Hindlimb muscle (tissue), 1 donor: ENCODE measurements at places on chromosomes 5 and 9. TPM values are rescaled to one million over a fixed set of nuclear protein-coding genes. Genes with fewer than 3 reads are reported as not detected.

Gene FOXD4
- polyA plus RNA-seq: 2.7 TPM

Gene SHOC1
- 0.26 TPM for polyA plus RNA-seq

DNA sequence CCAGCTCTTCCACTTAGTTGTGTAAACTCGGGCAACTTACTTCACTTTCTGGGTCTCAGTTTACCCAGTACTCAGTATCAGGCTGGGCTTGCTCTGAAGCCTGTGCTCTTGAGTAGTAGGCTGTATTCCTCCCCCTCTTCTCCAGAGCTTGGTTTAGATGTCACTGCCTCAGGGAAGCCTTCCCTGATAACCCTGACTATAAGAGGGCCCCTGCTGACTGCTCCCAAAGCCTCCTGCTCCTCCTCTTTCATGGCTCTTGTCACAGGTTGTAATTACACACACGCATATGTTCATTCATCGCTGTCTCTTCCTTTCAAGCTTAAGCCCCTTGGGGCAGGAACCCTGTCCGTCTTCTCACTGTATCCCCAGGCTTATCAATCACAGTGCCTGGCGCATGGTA, 140.2 kb downstream of the RGS3 start:
- no peak for DNase-seq

DNA sequence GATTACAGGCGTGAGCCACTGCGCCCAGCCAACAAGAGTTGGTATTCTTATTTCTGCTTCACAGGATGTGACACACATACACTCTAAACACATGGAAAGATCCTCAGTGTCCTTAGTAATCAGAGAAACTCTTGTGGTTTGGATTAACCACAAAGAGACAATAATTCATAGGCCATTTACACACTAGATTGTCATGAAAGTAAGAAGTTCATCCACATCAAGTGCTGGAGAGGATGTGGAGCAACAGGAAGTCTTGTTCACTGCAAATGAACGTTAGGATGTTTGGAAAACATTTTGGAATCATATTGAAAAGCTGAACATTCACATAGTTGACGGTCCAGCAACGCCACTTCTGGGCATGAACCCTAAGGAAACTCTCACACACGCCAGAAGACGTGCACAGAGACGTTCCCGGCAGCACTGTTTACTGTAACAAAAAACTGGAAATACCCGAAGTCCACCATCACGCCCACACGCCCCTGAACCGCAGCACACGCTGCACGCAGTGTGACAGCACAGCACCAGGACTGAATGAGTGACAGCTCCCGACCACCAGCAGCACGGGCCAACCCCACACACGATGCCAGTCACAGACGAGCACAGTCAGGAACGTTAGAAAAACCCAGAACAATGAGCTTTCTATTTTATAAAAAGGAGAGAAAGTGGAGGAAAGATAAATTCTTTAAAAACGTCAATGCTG, 87.6 kb downstream of the COL23A1 start:
- DNase-seq: no peak

Gene ABITRAM
- polyA plus RNA-seq: 12.2 TPM

Gene LHX6
- 7.7 TPM for polyA plus RNA-seq

DNA sequence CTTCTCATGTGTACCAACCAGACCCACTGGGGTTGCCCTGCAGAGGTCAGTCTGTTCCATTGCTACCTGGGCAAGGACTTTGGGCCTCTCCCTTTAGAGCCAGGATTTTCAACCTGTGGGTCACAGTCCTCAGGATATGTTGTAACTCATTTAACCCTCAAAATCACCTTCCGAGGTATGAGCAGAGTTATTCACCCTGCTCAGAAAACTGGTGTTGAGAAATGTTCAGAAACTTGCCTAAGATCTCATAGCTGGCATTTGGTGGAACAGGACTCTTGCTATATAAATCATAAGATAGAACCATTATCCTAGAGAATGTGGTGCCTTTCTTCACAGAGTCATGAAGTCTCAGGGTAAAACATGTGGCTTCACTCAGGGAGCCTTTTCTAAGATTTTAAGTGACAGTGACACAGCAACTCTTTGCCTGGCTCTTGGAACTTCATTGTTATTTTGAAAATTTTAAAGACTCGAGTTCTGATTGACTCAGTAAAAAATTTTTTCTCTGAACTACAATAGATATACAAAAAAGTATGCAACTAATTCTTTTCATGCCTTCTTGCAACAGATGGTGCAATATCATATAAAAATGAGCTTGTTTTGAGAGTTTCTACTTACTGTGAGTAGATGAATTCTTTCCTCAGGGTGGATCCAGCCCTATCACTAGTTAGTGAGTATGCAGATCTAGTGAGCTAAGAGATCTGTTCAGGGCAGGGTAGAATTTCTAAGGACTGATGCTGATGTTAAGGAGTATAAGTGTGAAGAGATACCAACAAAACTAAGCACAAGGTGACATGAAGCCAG, 29.5 kb downstream of the CAST start:
- DNase-seq: no peak

Gene DOCK2
- polyA plus RNA-seq: 5.0 TPM

DNA sequence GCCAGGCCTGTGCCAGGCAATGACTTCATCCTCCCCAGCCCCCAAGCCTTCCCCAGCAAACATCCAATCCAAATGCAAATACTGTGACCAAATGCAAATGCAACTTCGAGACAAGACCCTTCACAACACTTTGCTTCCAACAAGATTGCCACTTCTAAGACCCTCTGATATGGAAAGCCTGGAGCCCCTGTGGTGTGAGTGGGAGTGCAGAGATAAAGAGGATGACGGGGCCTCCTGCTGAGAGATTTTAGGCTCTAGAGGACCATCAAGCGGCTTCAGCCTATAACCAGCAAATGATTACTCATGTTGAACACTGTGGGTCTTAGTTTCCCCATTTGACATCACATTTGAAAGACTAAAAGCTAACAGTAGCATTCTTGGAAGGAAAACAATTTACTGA, 46.6 kb upstream of the GABRP start:
- no peak for DNase-seq

DNA sequence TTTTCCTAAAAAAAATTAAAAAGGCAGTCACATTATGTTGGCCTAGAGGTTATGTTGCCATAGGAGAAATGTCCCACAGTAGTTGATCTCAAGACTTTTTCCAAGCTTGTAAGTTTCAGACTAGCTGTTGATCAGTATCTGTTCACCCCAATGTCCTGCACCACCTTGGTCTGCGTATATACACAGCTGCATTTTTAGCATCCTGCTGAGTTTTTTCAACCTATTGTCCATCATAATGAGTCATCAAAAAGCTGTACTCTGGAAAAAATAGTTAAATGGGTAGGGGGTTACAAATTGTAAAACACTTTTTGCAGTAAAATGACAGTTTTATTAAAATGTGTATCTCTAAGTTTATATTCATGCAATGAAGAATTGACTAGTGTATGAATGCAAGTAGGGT, 53.2 kb upstream of the TMEM171 start:
- no peak for DNase-seq

GRCh38 chr5:18553269-18553668, 919.0 kb downstream of the TAF11L14 start:
- DNase-seq: no peak

Gene SPATA31C1
- not detected for polyA plus RNA-seq

Gene MPDZ
- 41.8 TPM for polyA plus RNA-seq

GRCh38 chr9:136947955-136948510, 3.0 kb downstream of the C8G start:
- DNase-seq: no peak

DNA sequence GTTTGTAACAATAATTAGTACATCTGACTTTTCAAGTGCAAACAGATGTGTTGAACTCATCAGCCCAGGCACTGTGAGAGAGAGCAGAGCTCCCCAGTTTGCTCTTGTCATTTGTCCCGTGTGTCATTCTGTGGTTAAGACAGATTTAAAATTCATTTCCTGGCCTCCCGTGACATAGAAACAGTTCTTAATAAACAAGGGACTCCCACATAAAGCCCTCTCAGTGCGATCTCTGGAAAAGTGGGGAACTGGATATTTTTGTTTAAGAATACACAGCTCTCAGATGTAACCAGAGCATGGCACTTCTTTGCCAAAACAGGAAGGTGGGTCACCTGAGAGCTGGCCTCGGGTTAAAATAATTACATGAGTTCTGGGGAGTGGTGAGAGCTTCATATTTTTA, 58.6 kb downstream of the PRKACG start:
- no peak for DNase-seq

GRCh38 chr9:20016611-20017010, 227.8 kb upstream of the SLC24A2 start:
- no peak for DNase-seq

GRCh38 chr9:134175808-134176598, 11.6 kb upstream of the RNU6ATAC start:
- DNase-seq: no peak

DNA sequence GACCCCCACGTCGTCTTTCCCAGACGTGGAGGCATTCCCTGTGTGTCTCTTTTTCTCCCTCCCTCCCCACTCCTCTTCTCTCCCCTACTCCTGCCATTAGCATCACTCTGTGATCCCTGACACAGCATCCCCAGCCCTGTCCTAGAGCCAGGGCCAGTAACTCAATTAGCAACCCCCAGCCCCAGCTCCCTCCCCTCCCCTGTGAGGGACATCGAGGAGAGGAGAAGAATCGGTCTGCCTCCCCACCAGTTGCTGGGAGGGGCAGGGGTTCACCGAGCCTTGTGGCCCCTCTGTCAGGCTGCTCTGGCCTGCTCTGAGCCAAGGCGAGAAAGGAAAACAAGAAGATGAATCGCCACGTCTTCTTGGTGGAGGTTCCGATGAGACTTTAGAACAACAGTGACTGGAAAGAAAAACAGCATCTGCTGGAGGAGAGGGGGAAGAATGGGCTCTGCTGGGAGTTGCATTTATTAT, 123.1 kb downstream of the PAPPA start:
- no peak for DNase-seq

- no peak for DNase-seq
Observed at GRCh38 chr5:2806176-2806575, 54.7 kb upstream of the IRX2 start.

Gene CPLANE1
- 17.8 TPM for polyA plus RNA-seq

- DNase-seq: no peak
Observed at GRCh38 chr5:179533907-179534306, 16.4 kb upstream of the RUFY1 start.

Gene SPOCK1
- 4.6 TPM for polyA plus RNA-seq

GRCh38 chr5:122967085-122967484, 69.4 kb downstream of the PPIC start:
- no peak for DNase-seq

DNA sequence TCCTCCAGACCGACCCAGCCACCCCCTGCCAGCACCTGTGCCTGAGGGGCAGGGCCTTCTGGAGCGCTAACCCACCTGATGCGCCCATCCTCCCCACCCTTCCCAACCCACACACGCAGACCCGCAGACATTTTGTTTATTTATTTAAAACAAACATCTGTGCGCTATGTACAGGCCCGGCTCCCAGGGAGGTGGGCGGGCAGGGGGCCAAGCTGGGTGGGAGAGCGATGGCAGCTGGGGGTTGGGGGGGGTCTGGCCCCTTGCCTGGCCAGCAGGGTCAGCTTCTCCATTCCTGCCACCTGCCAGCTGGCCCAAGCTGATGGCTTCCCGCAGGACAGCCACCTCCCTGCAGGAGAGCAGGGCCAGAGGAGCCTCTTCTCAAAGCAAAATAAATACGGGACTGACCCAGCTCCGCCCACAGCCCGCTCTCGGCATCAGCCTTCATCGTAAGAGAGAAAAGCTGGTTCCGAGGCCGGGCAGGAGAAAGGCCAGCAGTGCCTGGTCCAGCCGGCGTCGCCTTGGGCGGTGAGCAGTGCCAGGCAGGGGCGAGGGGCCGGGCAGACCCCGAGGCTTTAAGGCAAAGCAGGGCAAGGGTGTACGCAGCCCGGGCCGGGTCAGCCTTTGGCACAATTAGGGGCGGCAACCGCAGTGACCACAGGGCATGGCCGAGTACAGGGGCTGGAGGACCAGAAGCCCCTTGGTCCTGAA, 10.9 kb upstream of the CLIC3 start:
- DNase-seq: no peak

Gene PCDHA13
- polyA plus RNA-seq: 0.21 TPM

Gene FBXL7
- 23.7 TPM for polyA plus RNA-seq

GRCh38 chr9:90815944-90816357, 14.3 kb downstream of the SYK start:
- no peak for DNase-seq

DNA sequence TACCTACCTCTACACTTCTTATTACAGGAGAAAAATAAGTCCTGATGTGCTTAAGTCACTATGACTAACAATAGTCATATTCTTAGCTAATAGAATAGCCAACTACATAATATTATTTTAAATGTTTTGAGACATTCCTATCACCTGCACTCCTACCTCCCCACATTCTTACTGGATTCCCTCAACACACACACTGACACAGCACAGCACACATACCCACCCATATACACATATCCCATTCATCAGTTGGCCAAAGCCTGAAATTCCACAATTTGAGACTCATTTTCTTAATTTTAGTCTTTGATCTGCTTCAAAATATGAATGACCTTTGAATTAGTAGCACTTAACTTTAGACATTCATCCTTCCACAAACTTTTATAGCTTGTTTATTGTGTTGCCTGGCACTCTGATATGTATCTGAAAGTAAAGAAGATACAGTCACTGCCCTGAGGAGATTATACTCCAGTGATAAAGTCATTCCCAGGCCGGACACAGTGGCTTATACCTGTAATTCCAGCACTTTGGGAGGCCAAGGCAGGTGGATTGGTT, 168.3 kb upstream of the RASA1 start:
- no peak for DNase-seq

GRCh38 chr9:135606885-135607259, 32.5 kb downstream of the GLT6D1 start:
- DNase-seq: no peak

- DNase-seq: peak; percentile 69
Observed at GRCh38 chr5:157575381-157576020, at the start of gene ADAM19. Gene ADAM19, minus strand, starts transcription at chr5:157575775. Its CDS starts 79 bp downstream, at chr5:157575696.

GRCh38 chr5:107936515-107936914, 265.8 kb upstream of the EFNA5 start:
- DNase-seq: no peak

DNA sequence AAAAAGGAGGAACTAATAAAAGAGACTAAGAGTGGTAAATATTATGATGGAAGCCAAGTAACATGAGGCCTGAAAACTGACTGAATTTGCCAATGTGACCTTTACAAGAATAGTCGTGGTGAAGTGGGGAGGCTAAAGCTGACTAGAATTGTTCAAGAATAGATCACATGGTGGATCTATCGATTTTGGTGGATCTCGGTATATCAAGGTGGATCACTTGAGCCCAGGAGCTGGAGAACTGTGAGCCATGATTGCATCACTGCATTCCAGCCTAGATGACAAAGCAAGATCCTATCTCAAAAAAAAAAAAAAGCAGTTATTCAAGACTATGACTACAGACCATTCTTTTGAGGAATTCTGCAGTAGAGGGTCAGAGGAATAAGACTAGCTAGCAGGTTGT, 15.1 kb downstream of the ERMP1 start:
- no peak for DNase-seq

DNA sequence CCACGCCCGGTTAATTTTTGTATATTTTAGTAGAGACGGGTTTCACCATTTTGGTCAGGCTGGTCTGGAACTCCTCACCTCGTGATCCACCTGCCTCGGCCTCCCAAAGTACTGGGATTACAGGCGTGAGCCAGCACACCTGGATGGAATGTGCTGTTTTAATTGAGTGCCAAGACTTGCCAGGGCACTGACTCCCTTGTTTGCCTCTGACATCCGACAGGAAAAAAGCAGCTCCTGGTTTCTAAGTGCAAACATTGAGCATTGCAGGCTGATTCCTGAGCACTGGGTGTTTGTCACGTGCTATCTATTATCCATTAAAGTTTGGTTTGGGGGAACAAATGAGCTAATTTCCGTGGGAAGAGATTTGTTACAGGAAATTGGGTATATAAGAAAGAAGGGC, 70.6 kb upstream of the CKMT2 start:
- DNase-seq: no peak
